ENCODE measurements at places on chromosomes 3 and 15.
A peak's percentile ranks its signal among the peaks of the same experiment; 100 is the strongest.

DNA sequence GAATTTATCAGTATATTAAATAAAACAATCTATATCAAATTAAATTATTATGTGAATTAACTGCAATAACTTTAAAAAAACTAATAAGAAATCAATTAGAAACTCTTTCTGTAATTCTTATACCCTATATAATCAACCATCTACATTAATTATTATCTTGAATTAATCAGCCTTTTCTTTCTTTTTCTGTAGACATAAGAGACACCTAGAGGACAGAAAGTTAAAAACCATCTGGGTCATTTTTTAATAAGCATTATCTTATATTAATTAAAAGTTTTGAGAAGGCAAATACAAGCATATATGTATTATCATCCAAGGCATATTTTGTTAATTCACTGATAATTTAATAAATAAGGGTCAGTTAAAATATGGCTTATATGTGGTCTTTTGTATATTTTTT is 24.2 kb upstream of the SLC25A26 start:
- DNase-seq: no peak

DNA sequence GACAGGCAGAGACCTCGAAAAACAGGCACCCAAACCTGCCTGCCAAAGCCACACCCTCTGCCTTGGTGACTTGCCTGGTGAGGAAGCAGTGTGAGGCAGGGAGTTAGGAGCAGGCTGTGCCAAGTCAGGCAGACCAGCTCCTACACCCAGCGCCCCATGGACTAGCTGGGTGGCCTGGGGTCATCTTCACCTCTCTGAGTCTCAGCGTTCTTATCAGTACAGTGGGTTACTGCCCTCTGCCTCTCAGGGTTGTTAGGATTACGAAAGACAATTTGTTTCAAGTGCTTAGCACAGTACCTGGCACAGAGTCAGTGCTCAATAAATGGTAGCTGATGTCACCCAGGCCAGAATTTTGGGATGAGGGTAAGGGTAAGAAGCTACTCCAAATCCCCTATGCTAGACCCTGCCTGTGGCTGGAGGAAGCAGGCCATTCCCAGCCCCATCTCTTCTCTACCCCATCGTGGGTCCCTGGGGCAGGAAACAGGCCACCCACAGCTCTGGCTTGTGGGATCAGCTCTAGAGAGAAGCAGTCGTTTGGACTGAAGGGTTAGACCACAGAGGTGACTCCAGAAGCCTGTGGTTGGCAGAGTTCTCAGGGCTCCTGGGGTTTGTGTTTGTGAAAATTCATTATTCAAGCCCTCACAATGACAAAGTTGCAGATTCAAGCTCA is 10.1 kb downstream of the SLC51B start:
- DNase-seq: no peak

DNA sequence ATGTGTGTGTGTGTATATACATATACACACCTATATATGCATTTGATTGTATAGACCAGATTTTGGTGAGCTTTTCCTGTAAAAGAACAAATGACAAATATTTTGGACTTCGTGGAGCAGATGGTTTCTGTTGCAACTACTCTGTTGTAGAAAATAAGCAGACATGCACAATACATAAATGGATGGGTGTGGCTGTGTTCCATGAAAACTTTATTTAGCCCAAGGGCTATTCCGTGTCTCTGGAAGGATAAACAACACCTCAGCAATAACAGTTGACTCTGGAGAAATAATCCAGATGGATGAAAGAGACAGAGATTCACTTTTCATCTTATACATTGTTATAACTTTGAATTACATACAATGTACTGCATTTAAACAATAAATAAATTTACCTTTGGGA is 441.4 kb downstream of the CNTN3 start:
- DNase-seq: no peak

DNA sequence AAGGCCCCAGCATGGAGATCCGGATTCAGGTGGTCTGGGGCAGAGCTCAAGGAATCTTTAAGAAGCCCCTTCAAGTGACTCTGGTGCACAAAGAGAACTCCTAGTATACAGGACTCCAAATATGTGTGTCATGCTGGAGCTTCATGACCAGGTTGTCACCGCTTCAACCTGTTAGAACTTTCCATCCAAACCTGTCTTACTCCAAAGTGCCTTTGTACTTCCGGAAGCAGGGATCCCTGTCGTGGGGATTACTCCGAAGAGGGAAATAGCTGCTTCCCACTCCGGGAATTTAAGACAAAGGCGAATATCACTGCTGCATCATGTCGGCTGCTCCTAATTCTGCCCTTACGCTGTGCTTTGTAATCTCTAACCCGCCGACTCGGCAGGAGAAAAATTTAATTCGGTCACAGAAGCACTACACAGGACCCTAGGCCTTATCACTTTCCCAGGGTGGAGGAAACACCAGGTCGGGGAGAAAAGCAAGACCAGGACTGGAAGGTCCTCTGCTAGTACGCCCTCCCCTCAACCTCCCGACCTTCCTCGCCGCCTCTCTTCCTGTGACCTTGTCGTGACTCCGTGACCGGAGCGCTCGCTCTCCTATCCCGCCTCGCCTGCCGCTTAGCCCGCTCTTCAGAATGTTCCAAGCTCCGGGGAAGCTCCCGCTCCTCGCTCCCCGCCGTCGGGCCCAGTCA is 730 bp downstream of the HIGD1A start:
- peak; percentile 32 for DNase-seq

- DNase-seq: no peak
Measured at GRCh38 chr3:72380193-72380592, 468.1 kb downstream of the SHQ1 start.

- DNase-seq: no peak
Measured at GRCh38 chr15:32718821-32719716, 1.3 kb downstream of the GREM1 start.

GRCh38 chr15:90553248-90553745 is 23.6 kb downstream of the CRTC3 start:
- DNase-seq: no peak

DNA sequence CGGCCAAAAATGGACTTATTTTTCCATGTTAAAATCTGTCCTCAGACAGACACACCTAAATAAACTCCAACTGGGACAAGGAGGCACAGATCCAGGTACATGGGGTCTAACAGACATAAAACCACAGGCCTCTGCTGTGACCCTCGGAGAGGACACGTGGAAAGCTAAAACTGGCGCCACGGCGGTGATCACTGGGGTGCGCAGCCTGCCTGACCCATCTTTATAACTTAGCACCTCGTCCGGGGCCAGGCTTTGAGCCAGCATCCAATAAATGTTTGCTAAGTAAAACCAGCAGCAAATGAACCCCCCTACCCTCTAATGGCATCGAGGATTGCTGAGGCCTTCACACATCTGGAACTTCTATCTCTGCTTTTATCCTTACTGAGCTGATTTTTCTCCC is 15.3 kb downstream of the PCSK6 start:
- no peak for DNase-seq

DNA sequence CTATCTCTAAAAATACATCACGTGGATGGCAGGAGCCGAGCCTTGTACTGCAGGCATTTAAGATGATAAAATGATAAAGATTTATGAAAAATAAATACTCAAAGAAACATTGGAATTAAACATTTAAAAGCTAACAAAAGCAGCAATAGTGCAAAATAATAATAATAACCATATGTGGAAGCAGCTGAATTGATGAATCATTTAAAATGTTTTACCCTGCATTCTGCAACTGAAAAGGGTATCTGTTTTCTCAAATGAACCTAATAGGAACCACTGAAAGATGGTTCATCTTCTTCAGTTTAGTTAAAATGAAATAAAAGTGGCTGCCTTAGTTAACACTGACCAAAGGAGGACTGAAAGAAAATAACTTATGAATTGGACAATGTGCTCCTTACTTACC is 436.1 kb downstream of the TUSC7 start:
- DNase-seq: no peak

GRCh38 chr15:78393137-78393536 is 44.9 kb upstream of the IREB2 start:
- no peak for DNase-seq

DNA sequence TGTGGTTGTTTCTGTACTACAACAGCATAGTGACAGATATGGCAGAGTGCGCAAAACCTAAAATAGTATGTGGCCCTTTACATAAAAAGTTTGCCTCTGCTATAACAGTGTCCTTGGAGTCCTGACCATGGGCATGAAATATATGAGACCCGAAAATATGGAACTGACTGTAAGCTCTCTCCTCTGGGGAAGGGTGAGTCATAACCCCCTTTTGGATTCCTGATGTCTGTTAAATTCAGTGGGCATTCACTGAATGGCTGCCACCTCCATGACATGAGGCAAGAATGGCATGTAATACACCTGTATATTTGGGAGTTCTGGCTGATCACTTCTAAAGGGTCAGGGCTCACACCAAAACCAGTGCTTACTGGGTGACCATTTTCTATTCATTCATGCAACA is 6.1 kb downstream of the TBC1D2B start:
- no peak for DNase-seq

DNA sequence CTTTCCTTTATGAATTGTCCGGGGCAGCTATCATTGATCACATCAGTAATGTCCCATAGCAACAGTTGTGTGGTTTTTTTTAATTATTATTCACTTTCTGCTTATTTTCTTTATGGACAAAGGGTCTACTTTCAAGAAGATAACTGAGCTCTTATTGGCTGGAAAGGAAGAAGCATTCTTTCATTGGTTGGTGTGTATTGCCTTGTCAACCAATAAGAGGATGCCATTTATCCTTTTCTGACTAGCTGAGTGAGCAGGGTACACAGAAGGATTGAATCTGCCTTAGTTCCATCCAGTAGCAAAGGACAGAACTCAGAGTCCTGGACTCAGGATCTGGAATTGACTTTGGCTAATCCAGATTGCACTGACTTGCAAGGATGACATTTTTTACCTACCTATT is 13.2 kb upstream of the AEN start:
- DNase-seq: no peak

DNA sequence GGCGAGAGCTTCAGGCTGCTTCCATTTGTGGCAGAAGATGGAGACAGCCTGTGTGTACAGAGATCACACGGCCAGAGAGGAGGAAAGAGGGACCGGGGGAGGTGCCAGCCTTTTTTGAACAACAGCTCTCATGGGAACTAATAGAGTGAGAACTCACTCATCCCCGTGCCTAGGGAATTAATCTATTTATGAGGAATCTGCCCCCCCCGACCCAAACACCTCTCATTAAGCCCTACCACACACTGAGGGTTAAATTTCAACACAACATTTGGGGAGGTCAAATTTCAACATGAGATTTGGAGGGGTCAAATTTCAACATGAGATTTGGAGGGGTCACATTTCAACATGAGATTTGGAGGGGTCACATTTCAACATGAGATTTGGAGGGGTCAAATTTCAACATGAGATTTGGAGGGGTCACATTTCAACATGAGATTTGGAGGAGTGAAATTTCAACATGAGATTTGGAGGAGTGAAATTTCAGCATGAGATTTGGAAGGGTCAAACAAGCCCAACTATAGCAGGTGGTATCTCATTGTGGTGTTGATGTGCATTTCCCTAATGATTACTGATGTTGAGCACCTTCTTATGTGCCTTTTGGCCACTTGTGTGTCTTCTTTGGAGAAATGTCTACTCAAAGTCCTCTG is 20.6 kb upstream of the RFTN1 start:
- DNase-seq: no peak

DNA sequence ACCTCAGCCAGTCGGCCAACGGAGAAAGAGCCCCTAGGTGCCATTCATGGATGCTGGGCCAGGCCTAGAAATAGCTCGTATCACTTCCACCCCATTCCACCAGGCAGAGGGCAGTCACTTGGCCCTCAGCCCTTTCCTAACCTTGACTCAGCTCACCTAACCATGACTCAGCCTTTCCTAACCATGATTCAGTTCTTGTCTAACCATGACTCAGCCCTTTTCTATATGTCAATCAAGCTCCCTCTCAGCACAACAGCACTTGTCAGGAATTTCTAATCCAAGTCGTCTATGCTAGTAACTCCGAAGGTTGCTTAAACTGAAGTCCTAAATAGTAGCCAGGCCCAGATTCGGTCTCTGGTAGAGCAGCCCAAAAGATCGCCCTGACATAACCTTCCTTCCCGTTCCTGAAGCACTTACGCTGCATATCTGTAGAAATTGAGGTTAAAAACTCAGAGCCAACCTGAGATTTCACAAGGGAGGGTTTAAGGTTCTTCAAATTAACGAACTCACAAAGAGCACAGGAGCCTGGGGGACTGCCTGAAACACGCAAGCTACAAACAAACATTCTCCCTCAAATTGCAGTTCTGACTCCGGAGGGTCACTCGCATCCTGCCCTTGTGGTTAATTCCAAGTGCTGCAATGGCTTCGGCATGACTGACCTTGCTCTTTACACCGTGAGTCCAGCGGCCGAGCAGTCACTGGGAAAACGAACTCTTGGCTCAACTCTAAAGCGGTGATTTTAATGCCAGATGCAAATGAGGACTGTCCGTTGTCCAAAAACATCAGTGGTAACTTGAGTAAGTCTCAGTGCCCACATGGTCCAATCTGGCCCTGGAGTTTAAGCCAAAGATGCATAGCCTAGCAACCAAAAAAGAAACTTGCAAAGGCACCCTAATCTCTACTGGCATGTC is 99.9 kb downstream of the ADAMTS17 start:
- DNase-seq: no peak

- DNase-seq: no peak
Measured at GRCh38 chr15:56042982-56043980, 49.9 kb upstream of the NEDD4 start.

GRCh38 chr3:12188328-12188648 is 29.6 kb upstream of the TIMP4 start:
- no peak for DNase-seq

GRCh38 chr3:81549831-81550230 is 211.6 kb downstream of the GBE1 start:
- no peak for DNase-seq

GRCh38 chr3:64343689-64344430 is 118.6 kb upstream of the PRICKLE2 start:
- DNase-seq: no peak

GRCh38 chr15:99432271-99433025 is 133.3 kb upstream of the MEF2A start:
- DNase-seq: no peak

DNA sequence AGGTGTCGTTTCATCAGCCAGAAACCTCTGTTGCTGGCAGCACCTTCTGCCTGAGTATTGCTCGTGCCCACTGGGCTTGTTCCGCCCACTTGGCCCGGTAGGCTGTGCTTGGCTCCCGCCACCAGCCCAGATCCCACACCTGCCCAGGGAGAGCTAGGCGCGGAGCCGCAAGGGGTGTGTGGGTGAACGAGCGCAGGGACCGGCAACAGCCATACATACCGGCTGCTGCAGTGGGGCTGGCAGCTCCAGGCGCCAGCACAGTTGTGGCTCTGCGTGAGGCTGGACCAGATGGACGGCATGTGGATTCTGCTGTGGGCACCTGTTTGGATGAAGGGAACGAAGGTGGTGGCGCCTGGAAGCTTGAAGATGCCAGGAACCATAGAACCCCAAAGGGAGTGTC is 331.5 kb upstream of the MCTP2 start:
- DNase-seq: no peak

Data from stimulated activated CD4-positive, alpha-beta T cell treated with anti-CD3 and anti-CD28 coated beads, Interleukin-4, amount 100 ng/mL, for 1 hour (primary cell).